Activated CD8-positive, alpha-beta memory T cell treated with anti-CD3 and anti-CD28 coated beads for 1 hour (primary cell): ENCODE measurements at places on chromosomes 12 and 14.

GRCh38 chr14:81427348-81428058 lies 27.4 kb upstream of the STON2 start:
- no peak for DNase-seq

DNA sequence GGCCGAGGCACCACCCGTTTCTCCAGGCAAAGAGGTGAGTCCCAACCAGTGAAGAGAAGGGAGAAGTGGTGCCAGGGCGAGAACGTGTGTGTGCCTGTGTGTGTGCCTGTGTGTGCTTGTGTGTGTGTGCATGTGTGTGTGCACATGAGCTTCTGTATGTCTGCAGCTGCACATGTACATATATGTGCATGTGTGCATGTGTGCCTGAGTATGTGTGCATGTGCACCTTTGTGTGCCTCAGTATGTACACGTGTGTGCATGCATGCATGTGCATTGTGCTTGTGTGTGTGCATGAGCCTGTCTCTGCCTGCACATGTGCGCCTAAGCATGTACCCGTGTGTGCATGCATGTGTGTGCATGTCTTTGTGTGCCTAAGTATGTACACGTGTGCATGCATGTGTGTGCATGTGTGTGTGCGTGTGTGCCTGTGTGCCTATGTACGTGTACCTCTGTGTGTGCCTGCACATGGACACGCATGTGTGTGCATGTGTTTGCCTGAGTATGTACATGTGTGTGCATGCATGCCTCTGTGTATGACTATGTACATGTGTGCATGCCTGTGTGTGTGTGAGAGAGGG lies 5.9 kb upstream of the GALNT9 start:
- no peak for DNase-seq

- no peak for DNase-seq
Observed at GRCh38 chr12:66905201-66905600, 226.3 kb upstream of the GRIP1 start.

DNA sequence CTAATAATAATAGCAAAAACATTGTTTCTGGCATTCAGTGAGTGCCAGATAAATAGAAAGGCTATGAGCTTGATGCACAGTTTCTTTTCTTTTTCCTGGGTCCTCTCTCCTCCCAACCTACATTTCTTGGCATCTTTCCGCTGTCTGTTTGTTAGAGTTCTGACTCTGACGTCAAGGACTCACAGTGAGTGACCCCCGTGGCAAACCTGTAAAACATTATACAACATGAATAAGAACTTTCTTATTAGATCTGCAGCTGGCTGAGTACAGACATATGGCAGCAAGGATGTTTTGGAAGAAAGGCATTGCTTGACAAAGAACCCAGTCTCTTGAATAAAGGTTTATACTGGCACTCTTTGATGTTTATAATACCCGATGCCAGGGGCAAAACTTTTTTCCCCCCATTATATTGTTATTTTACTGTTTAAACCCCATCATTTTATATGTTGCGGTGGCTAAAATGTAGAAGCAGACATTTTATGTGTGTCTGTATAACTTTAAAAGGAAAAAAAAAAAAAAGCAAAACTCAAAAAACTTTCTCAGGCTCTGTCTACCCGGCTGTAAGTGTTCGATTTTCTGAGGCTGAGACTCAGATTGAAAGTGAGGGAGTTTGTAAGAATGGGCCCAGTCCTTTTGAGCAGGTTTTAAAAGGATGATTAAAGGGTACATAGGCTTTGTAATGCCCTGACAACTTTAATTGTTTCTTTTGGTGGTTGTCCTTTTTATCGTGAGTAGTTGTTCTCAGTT lies 159.3 kb downstream of the PDE3A start:
- no peak for DNase-seq

GRCh38 chr12:23221066-23221465 lies 596.1 kb downstream of the ETNK1 start:
- no peak for DNase-seq

DNA sequence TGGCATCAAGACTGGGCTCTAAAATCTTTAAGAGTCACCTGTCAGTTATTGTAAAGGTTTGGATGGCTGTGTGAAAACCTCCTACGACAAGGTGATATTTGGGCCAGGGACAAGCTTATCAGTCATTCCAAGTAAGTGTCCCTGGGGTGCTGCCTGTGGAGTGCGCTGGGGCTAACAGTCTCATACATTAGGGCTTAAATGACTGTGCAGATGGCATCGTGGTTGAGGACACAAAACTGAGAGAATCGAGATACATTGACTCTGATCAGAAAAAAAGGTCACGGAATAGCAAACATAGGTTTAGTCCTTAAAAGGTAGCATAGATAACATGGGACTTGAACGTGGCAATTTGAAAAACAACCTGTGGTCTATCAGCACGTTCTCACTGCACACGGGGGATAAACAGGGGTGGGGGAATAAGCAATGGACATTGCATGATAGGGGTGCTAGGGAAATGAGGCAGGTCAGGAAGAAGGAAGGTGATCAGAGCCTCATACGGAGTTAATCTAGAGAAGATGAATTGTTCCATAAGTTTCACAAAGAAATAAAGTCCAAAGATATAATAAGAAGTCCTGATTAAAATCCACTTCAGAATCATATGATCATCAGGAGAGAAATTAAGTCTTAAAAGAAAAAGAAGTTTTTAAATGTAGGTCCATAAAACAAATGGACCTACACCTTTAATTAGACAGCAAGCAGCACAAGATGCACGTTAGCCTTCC lies 100.3 kb downstream of the DAD1 start:
- no peak for DNase-seq

- no peak for DNase-seq
Observed at GRCh38 chr14:94393474-94393873, 5.1 kb upstream of the SERPINA1 start.

GRCh38 chr12:62966990-62967506 lies 32.1 kb upstream of the PPM1H start:
- no peak for DNase-seq

GRCh38 chr12:90234472-90234871 lies 525.8 kb upstream of the ATP2B1 start:
- no peak for DNase-seq

DNA sequence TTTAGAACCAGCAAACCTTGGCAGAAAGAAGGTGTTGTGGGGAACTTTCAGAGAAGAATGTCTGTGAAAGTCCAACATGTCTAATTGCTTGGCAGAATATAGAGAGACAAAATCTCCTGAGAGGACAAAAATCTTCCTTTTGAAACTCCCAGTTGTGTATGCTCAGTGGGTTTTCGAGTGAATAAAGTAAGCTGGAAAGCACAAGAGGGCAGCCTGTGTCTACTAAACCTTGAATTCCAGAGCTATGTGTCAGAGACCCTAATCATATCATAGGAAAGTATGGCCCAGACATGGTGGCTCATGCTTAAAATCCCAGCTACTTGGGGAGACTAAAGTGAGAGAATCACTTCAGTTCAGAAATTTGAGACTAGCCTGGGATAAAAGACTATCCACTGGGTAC lies 661.2 kb downstream of the SLC16A7 start:
- no peak for DNase-seq

DNA sequence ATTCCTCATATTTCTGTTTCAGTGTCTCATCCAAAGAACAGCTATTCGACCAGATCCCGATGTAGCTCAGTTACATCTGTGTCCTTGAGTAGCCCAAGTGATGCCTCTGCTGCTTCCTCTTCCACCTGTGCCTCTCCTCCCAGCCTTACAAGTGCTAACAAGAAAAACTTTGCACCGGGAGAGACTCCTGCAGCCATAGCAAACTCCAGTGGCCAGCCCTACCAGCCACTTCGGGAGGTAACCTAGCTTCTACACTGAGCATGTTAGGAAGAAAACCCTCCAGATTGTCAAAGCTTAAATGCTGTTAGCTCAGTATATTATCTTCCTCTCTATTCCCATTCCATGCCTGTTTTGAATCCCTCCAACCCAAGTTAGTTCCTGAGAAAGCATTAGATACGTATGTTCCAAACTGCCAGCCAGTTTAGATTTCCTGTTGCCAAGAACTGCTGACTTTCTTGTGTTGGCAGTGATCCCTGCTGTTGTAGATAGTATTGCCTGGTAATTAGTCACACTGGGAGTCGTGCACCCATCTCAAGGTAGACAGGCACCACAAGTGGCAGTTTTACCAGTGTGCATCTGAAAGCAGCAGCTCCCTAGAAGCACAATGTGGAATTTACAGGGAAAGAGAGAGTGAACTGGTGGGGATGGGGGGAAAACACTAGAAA lies 14.0 kb upstream of the KCNH3 start:
- DNase-seq = no peak

GRCh38 chr14:41606532-41607303 lies at the start of gene LRFN5:
LRFN5 (plus strand) TSS chr14:41606876.
- no peak for DNase-seq

- DNase-seq = no peak
Observed at GRCh38 chr14:68884031-68885030, 91.5 kb upstream of the ZFP36L1 start.

GRCh38 chr14:72653026-72653425 lies 240.9 kb downstream of the DPF3 start:
- DNase-seq = no peak

DNA sequence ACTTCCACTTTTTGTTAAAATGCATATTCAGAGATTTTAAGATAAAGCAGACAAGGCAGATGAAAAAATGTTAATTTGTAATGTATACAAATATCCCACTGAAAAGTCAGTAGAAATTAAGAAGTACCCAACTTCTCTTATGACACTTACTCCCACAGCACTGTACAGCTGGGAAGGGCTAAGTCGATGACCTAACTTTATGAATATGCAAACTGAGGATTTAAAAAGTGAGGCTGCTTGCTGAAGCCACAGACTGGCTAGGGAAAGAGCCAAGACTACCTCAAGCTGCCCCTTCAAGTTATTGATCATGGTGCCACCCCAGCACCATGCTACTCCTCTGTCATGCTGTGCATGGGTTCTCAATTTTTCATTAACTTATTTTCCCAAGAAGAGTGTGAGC lies 17.0 kb downstream of the PPM1H start:
- DNase-seq = no peak

DNA sequence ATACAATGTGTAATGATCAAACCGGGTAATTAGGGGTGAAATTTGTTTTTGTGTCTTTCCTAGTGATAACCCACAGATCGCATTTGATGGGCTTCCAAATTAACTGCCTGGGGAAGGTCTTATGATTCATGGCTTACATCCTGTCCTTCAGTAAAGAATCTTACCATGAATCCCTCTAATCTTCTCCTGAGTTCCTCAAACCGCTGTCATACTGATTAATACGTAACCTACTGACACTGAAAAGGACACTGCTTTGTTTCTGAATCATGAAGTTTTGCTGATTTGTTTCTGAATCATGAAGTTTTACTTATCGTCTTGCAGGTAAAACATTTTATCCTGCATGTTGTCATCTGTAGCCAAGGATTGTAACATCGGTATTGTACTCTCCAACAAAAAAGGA lies 52.0 kb upstream of the CRY1 start:
- no peak for DNase-seq

GRCh38 chr14:72621387-72622065 lies 272.4 kb downstream of the DPF3 start:
- DNase-seq = no peak

GRCh38 chr12:123478762-123479161 lies 20.8 kb downstream of the SNRNP35 start:
- no peak for DNase-seq

- DNase-seq = no peak
Observed at GRCh38 chr12:51234530-51234929, 4.1 kb upstream of the DAZAP2 start.
